ENCODE measurements at places on chromosomes 1 and 21. TPM values are rescaled to one million over a fixed set of nuclear protein-coding genes. Genes with fewer than 3 reads are reported as not detected.

DNA sequence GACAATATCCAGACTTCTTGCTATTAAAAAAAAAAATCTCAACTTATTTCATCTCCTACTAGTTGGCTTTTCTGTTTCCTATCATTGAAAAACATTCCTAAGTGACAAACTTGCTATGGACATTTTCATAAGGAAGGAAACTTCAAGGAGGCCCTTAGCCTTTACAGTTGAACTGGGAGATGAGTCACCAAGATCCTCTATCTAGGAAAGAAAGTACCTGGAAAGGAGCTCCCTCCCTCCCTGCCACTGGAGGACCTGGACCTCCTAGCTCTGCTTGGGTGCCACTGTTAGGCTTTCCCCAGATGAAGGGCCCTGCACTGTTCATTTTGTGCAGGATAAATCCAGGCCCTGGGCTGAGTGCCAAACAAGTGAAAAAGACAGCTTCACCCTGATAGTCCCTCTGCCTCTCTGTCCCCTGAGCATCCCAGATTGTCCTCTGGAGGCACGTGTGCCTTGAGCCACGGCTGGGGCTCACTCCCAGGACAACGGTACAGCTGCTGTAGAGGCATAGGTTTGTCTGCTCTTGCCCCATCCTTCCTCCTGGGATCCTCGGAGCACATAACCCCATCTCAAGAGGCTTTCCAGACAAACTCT lies 40.2 kb upstream of the SOX13 start:
- H3K27ac ChIP-seq, result no peak overlapping the region
- H3K27me3 ChIP-seq, result no peaks in the 10 kb centered on the region
- peaks cover 3% of the 10 kb centered on the region for H3K4me1 ChIP-seq
- H3K36me3 ChIP-seq, result no peaks in the 10 kb centered on the region

DNA sequence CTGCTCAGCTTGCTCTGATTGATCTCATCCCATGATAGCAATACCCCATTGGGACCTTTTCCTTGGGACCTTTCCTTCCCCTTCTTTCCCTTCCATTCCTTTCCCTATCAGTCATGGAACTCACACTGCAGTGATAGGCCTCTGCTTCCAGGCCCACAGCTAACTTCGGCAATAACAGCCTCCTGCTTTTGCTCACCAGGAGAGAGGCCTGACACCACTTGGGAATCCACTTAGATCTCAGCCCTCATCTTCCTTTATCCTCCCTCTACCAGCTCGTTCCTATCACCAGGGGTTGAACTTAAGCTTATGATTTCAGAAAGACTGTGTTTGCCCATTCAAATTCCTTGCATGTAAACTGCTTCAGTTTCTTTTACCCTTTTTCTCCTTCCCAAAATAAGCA lies 11.0 kb upstream of the TIPRL start:
- no peaks in the 10 kb centered on the region for H3K27me3 ChIP-seq
- no peaks in the 10 kb centered on the region for H3K36me3 ChIP-seq
- H3K27ac ChIP-seq, result no peak overlapping the region
- no peaks in the 10 kb centered on the region for H3K4me1 ChIP-seq
- no peak for DNase-seq

GRCh38 chr1:101089613-101090338 lies 64.2 kb upstream of the DPH5 start:
- H3K4me3 ChIP-seq, result no peak overlapping the region
- H3K27ac ChIP-seq, result no peak overlapping the region
- DNase-seq, result no peak
- no peaks in the 10 kb centered on the region for H3K27me3 ChIP-seq
- no peaks in the 10 kb centered on the region for H3K4me1 ChIP-seq
- H3K36me3 ChIP-seq, result no peaks in the 10 kb centered on the region

The DCLRE1B gene
- 5.7 TPM for total RNA-seq

- no peak overlapping the region for H3K4me3 ChIP-seq
- no peaks in the 10 kb centered on the region for H3K4me1 ChIP-seq
- no peaks in the 10 kb centered on the region for H3K36me3 ChIP-seq
- no peak for DNase-seq
- no peaks in the 10 kb centered on the region for H3K27me3 ChIP-seq
Measured at GRCh38 chr1:182406012-182406411, 5.5 kb upstream of the TEDDM1 start.

The RORC gene
- total RNA-seq, result not detected

The NTMT2 gene
- total RNA-seq, result not detected

The ERICH3 gene
- total RNA-seq, result 12.9 TPM

DNA sequence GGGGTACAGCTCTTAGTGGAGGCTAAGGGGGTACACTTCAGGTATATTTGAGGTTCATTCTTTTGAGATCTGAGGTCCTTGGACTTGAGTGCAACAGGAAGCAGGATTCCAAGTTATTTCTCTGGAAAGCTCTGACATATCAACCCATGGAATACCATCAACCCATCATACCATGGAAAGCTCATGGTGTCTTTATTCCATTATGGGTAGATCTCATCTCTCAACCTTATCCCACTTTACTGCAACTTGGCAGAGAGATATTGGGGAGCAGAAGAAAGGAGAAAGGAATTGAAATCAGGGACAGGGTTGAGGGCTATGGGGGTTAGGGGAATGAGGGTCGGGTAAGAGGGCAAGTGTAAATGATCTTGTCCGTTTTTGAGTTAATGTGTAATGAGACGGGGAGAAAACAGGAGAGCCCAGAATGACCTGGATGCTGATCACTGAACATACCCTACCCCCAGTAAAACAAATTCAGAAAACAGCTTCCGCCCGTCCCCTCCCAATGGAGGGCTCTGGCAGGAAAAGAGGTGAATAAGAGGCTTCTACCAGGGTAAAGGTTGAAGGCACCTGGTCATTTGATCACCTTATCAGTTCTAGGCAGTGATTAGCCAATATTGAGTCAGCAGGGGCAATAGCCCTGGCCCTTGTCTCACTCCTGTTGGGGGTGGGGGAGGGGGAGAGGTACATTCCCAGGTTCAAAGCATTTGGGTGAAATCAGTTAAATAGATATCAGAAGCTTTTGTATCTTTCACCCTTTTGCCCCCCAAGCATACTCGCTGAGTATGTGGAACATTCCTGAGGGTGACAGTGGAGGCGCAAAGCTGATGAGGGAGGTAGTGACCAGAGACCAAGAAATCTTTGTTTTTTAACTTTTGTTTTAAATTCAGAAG lies 622 bp upstream of the APOA2 start:
- no peaks in the 10 kb centered on the region for H3K27me3 ChIP-seq
- no peak for DNase-seq
- no peak overlapping the region for H3K4me3 ChIP-seq
- no peak overlapping the region for H3K27ac ChIP-seq
- H3K4me1 ChIP-seq, result peaks cover 27% of the 10 kb centered on the region

The PTPN7 gene
- total RNA-seq, result 1.4 TPM

DNA sequence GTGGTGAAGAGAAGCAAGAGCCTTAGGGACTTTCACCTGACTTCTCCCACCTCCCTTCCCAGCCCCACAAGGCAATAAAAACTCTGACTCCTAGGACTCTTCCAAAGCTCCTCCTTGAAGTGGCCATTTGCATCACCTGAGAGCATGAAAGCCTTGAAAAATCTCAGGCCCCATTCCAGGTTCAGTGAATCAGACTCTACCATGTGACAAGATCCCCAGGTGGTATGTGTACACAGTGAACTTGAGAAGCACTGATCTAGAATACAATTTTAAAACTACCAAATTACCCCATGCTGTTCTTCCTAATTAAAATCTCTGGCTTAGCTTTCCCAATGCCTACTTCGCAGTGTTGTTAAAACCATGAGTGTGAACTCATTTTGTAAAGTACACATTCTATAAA lies 195.1 kb upstream of the SAMSN1 start:
- no peaks in the 10 kb centered on the region for H3K27me3 ChIP-seq
- no peaks in the 10 kb centered on the region for H3K4me1 ChIP-seq
- DNase-seq, result no peak
- no peaks in the 10 kb centered on the region for H3K36me3 ChIP-seq

The TM2D1 gene
- total RNA-seq, result 87.9 TPM
